Subcutaneous preadipocyte (primary cell): ENCODE measurements at places on chromosomes 12 and 14. TPM values are rescaled to one million over a fixed set of nuclear protein-coding genes. Genes with fewer than 3 reads are reported as not detected.

SMOC1 gene
- total RNA-seq = 23.9 and 25.2 TPM in 2 replicates

ANKLE2 gene
- total RNA-seq = 64.3 and 82.3 TPM in 2 replicates

CDKN1B gene
- total RNA-seq = 18.6 and 22.8 TPM in 2 replicates

NFATC4 gene
- 53.3 and 54.0 TPM in 2 replicates for total RNA-seq

TSPAN8 gene
- total RNA-seq = not detected in 2 replicates

INHBC gene
- under 0.01 TPM in 1 of 2 replicates, not detected in the other for total RNA-seq

LTBP2 gene
- total RNA-seq = 40.1 and 59.5 TPM in 2 replicates

NCOR2 gene
- 18.7 and 28.7 TPM in 2 replicates for total RNA-seq

LRTM2 gene
- total RNA-seq = not detected in 2 replicates

BIN2 gene
- total RNA-seq = not detected in 2 replicates

DNAH10 gene
- 0.73 and 2.7 TPM in 2 replicates for total RNA-seq

LALBA gene
- total RNA-seq = not detected in 2 replicates

MRPL51 gene
- total RNA-seq = 75.3 and 87.5 TPM in 2 replicates

MANSC4 gene
- total RNA-seq = not detected in 2 replicates

FAM161B gene
- total RNA-seq = 2.2 and 3.3 TPM in 2 replicates
